ENCODE measurements at places on chromosomes 16 and 17.

DNA sequence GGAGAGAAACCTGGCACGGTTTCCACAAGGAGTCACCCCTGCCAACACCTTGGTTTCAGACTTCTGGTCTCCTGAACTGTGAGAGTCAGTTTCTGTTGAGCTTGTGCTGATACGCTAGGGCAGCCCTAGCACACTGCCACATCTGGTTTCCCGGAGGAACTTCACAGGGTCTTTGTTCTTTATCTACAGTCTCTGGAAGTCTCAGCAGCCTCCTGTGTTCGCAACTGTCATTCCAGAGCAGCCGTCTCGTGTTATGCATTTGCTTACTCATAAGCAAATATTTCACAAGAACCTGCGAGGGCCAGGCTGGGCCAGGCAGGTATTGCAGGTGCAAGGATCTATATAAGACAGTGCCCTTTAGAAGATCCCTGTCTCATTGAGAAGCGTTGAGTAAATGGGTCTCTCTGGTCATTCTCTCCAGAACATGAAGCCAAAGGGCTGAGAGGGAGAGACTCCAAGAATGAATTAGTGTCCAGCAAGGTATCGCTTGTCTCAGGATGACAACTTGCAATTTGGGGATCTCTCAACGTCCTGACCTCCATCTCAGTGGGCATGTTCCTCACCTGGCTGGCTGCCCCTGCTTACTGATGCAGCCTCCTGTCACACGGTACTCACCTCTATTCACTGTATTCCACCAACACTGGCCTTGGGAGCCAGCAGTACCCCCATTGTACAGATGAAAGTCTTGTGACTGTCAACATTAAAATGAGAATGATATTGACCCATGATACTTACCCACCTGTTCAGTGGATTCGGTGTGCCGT is 141.2 kb downstream of the WWOX start:
- DNase-seq = no peak

GRCh38 chr17:80953471-80954315 is 37.9 kb upstream of the CHMP6 start:
- DNase-seq = no peak

DNA sequence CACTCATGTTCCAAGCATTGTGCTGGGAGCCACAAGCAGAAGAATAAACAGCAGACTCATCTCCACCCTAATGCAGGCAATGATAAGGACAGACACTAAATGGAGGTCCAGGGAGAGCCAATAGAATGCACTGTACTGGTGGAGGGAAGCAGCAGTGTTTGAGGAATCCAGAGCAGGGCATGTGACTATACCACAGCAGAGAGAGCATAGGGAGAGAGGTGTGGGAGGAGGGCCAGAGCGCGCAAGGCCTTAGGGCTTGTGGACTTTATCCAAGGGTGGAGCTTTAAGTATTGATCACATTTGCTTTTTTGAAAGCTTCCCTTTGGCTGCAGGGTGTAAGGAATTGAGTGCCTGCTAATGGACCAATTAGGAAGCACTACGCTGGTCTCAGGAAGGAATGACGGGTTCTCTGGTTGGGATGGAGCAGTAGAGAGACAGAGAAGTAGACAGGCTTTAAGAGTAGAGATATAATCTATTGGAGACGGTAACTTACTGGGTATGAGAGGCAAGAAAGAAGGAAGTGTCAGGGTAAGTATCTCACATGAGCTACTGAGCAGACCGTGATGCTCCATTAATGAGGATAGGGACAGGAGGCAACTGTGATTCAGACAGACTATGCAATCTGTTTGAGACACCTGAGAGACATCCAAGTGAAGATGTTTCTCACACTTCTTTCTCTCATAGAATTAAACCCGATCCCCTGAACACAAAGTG is 82.2 kb downstream of the MYO1D start:
- no peak for DNase-seq

DNA sequence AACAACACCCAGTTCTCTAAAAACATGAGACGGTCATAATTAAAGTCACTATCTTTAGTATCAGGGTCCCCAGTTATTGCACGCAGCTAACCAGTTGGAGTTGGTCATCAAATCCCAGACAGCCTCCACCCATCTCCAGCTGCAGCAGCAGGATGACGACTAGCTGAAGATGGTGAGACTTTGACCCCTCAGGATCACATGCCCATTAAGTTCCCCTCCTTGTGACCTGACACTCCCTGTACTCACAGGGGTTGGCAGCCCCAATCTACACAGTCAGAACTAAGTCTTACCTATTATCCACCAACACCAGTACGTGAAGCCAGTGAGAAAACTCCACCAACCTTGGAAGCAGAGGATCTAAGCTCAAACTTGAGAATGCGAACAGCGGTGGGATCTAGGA is 37.7 kb upstream of the IRX5 start:
- no peak for DNase-seq

GRCh38 chr16:22191532-22192260 is 14.4 kb upstream of the EEF2K start:
- DNase-seq = no peak

- no peak for DNase-seq
Observed at GRCh38 chr17:80926591-80927250, 64.9 kb upstream of the CHMP6 start.

DNA sequence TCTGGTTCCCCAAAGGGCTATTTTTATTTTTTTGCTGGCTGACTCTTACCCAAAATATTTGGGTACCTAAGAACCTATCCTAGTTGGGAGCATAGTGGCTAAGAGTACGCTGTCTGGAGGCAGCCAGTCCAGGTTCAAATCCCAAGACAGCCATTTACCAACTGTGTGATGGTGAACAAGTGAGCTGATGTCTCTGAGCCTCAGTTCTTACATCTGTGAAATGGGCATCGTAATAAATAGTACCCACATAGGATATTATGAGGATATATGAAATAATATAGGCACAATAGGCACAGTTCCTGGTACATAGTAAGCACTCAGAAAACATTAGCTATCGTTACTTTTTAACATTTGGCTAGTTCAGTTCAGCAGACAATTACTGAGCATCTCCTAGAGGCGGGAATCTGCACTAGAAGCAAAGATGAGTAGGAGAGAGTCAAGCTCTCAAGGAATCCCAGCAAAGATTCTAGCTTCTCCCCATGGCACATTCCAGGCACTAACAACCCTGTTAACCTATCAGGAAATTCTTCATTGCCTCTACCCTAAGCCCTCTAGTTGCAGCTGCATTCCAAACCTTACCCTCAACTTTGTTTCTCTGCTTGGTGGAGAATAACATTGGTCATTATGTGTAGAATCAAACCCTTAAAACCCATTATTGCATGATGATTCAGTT is 31.6 kb downstream of the GPR139 start:
- DNase-seq = no peak

DNA sequence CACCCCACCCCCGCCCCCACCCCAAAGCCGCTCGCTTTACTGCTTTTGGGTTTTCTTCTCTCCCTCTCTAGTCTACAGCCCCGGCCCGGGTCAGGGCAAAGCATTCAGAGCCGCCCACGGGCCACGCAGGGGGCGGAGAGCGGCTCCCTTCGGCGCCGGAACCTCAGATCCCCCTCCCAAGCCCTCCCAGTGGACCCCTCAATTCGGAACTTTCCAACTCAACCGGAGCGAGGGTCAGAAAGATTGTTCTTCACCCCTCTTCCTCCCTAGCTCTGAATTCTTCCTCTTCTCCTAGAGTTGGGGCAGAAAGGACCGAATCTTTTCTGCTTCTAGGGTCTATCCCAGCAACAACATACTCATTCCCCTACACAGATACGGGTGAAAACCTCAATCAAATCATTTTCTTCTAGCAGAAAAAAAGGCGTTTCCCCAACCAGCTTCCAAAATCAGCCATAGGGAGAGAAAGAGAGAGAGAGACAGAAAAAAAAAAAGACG is 1.0 kb downstream of the HOXB2 start:
- no peak for DNase-seq

GRCh38 chr16:26901196-26901861 is 165.4 kb upstream of the C16orf82 start:
- DNase-seq = no peak

DNA sequence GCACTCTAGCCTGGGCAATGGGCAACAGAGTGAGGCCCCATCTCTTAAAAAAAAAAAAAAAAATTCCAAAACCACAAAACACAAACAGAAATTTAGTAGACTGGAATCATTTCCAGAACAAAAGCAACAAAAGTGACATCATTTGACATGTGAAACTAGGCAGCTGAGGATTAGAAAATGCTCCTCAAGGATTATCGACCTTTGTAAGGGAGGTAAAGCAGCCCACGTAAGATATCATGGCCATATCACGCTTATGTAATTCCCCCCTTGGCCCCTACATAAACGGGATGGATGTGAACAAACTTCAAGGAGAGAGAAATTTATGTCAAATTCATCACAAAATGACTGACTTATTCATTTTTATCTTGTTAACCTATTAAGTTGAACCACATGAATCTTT is 83.3 kb downstream of the WDR59 start:
- DNase-seq = no peak

DNA sequence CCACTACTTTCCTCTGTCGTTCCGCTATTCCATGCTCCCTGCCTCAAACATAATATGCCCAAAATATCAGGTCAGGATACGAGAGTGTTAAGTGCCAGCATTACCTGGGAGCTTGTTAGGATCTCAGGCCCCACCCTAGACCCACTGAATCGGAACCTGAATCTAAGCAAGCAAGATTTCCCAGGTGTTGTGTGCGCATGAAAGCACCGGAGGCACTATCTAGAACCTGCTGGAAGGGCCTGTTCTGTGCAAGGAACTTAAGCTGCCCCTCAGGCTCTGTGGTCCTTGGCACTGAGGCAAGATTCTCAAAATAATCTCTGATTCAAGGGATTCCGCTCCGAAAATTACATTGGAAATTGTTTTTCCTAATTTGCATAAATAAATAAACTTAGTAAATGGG is 107.7 kb upstream of the NOL11 start:
- no peak for DNase-seq

DNA sequence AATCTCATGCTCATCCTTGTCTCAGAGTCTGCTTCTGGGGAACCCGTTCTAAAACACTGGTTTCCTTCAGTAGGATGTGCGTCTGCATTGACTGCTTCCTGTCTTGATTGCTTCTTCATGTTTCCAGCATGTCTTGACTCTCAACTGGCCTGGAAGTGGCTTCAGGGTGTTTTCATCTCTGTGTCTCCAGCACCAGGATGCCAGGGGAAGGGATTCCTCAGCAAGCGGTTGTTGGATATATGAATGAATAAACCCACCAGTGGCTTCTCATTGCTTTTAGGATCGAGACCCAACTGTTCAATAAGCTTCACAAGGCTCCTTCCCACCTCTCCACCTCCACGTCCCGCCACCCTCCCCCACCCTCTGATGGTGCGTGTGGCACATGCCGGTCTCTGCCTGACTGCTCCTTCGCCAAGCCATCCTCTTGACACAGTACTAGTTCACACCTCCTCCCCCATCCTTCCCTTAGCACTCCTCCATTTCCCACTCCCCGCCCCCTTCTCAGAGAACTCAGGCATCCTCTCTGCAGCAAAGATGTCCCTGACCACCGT is 14.1 kb upstream of the TNS4 start:
- no peak for DNase-seq

GRCh38 chr16:55062442-55062841 is 131.8 kb downstream of the IRX5 start:
- DNase-seq = no peak

GRCh38 chr17:39596543-39597267 is 11.0 kb downstream of the NEUROD2 start:
- no peak for DNase-seq

DNA sequence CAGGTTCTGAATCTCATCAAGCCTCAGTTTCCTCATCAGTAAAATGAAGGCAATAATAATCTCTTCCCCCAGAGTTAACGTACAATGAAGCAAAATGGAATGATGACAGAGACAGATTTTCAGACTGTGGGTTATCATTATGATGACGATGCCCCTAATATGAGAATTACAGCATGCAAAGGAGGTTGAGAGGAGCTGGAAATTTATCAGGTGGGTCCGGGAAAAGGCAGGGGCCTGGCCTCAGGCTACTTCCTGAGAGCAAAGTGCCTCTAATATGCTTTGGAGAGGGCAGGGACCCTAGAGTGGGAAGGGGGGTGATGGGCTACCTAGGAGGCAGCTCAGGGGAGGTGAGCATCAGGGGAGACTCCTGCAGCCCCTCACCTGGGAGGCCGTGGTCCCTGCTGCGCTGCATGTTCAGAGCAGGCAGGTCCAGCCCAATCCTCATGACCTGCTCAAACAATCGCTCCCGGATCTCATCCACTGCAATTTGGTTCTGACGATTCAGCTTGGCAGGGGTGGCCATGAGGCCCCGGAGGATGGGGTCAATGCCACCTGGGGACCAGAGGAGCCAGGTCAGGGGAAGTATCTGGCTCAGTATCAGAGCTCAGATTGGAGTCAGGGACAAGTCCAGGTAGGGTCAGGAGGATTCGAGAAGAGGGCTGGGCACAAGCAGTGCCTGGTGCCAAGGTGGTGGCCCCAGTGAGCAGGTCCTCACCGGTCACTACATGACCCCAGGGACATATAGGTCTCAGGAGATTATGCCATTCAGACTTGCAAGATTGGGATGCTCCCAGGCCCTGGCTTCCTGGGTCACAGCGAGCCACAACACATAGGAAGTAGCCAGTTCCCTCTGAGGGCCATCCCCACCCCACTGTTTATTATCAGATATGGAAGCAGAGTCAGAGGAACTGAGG is 8.1 kb downstream of the MPO start:
- DNase-seq = no peak

DNA sequence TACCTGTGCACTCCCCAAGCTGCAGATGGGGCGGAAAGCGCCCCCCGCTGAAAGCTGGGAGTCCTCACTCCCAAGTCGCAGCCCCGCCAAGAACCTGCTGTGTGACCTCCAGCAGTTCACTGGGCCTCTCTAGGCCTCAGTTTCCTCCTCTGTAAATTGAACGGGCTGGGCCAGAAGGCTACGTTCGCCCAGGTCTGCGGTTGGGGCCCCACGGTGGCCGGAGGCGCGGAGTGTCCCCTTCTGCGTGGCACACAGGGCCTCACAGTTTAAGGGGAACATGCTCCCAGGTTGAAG is 628 bp downstream of the GALK1 start:
- no peak for DNase-seq

DNA sequence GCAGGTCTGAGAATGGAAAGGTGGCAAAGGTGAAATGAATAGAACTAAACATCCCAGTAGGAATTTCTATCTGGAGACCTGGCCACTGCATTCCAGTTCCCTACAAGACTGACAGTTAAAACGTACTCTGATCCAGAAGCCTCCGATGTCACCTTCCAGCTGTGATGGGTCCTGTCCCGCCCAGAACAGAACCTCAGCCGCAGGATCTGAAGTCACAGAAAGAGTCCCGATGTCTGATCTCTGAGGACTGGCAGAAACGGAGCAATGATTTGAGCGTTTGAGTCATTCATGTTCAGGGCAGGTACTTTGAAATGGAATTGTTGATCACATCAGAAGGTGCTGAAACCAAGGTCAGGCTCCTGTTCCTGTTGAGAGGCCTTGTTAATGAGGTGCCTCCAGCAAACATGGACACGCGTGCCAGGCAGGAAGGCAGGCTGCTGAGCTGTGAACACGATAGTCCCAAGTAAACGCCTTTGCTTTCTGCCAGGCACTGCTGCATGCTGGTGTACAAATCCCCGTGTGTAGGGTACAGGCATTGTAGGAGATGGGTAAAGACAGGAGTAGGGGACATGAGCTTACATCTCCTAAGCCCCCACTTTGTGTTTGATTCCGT is 61.4 kb downstream of the VAT1L start:
- DNase-seq = no peak

- no peak for DNase-seq
Observed at GRCh38 chr17:57338257-57338914, 82.1 kb downstream of the MSI2 start.

All from MM.1S (cell line).